ENCODE measurements at places on chromosomes 11 and 22. TPM values are rescaled to one million over a fixed set of nuclear protein-coding genes. Genes with fewer than 3 reads are reported as not detected.

LIF gene
- 0.30 TPM for total RNA-seq

DNA sequence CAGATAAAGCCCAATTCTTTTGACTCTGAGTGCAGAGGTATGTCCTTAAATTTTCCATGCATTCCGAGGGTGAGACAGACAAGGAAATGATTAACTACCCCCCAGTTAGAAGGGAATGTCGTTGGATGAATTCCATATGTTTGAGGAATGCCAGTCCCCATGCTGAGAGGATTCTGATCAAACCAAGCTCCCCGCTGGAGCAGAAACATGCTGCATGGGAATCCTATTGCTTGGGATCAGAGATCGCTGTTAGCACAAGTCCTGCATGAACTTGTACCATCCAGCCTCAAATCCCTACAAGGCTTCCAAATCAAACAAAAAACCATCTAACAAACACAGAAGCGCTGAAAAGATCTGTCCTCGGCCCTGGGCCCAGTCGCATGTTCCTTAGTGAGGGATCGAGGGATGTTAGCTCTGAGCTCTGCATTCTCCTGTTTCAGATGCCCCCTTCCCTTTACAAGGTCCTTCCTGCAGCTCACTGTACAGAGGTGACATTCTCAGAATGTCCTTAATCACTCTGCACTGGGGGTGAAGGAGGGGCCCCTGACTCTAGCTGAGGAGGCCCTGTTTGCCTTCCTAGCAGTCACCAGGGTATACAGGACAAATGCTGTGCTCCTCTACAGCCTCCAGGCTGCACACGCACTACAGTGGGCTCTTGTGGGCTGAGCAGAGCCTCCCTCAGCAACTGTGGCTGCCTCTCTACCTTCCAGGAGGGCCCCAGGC, 353.4 kb downstream of the TENM4 start:
- no peaks in the 10 kb centered on the region for H3K4me1 ChIP-seq
- no peaks in the 10 kb centered on the region for H3K36me3 ChIP-seq
- no peak overlapping the region for H3K27ac ChIP-seq
- no peak for DNase-seq

- H3K4me3 ChIP-seq = no peak overlapping the region
- no peak for DNase-seq
- H3K27ac ChIP-seq = no peak overlapping the region
- no peaks in the 10 kb centered on the region for H3K36me3 ChIP-seq
- H3K27me3 ChIP-seq = no peaks in the 10 kb centered on the region
- no peaks in the 10 kb centered on the region for H3K4me1 ChIP-seq
Measured at GRCh38 chr11:3873712-3874349, 18.4 kb downstream of the STIM1 start.

SLC35F2 gene
- total RNA-seq = 15.5 TPM

DNA sequence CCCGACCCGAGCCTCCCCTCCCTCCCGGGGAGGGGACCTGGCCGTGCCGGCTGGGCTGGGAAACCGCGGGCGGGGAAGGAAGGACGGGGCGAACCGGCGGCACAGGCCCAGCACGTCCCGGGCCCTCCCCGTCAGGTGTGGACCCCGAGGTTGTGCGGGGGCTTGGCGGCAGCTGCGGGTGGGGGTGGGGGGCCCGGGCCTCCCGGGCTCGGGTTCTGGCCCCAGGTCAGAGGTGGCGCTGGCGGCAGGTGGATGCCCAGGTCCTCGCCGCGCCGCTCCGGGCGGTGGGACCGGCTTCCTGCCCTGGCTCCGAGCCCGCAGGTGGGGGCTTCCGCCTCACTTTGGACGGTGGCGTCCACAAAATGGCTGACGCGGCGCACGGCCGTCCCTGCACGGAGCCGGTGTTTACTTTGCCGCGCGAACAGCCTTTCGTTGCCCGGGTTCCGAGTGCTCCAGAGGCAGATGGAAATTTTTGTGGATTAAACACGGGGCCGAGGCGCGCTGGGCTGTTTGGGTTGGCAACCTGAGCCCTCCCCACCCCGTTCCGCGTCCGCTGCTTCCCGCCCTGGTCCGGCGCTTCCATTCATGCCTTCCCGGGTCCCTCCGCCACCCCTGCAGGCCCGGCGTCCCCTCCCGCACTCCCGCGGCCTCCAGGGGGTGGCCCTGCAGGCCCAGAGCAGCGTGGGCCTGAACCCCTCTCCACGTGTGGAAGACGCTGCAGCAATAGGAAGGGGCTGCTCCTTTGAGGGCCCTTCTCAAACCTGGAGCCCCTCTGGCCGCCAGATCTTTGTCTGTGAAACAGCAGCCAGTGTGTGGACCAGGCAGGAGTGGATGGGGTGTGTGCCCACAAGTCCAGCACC, 92.0 kb upstream of the KCNQ1OT1 start:
- peak overlapping the region; percentile 64 for H3K27ac ChIP-seq
- no peaks in the 10 kb centered on the region for H3K36me3 ChIP-seq
- H3K4me1 ChIP-seq = peaks cover 7% of the 10 kb centered on the region
- peak overlapping the region; percentile 24 for H3K4me3 ChIP-seq
- DNase-seq = no peak
- H3K27me3 ChIP-seq = no peaks in the 10 kb centered on the region

GRCh38 chr11:43785318-43785717, 95.3 kb upstream of the ALKBH3 start:
- DNase-seq = no peak
- no peaks in the 10 kb centered on the region for H3K36me3 ChIP-seq
- no peaks in the 10 kb centered on the region for H3K4me1 ChIP-seq
- no peak overlapping the region for H3K27ac ChIP-seq

- peak within 1 kb of the TSS; percentile 77 for H3K4me3 ChIP-seq
- DNase-seq = peak; percentile 83
- no peaks in the 10 kb centered on the region for H3K4me1 ChIP-seq
- no peaks in the 10 kb centered on the region for H3K36me3 ChIP-seq
Measured at GRCh38 chr11:68038718-68039525, at the start of gene TCIRG1. Gene TCIRG1, plus strand, starts transcription at chr11:68039025. Its CDS starts 2,247 bp downstream, at chr11:68041272.

- no peak within 1 kb of the TSS for H3K27ac ChIP-seq
- no peak for DNase-seq
- H3K4me3 ChIP-seq = peak within 1 kb of the TSS; percentile 43
- H3K4me1 ChIP-seq = no peaks in the 10 kb centered on the region
- H3K27me3 ChIP-seq = peaks cover 18% of the 10 kb centered on the region
Measured at GRCh38 chr11:93330446-93330984, at the start of gene DEUP1. Gene DEUP1, plus strand, starts transcription at chr11:93330742. Its CDS starts 1,518 bp downstream, at chr11:93332260.

- H3K27ac ChIP-seq = no peak overlapping the region
- DNase-seq = no peak
- H3K36me3 ChIP-seq = no peaks in the 10 kb centered on the region
Measured at GRCh38 chr11:120929664-120930154, 94.2 kb upstream of the TBCEL start.

PATE2 gene
- not detected for total RNA-seq

ELMOD1 gene
- 0.30 TPM for total RNA-seq

GRCh38 chr11:43989162-43989981, 46.9 kb downstream of the C11orf96 start:
- peak overlapping the region; percentile 83 for H3K27ac ChIP-seq
- H3K4me1 ChIP-seq = peaks cover 59% of the 10 kb centered on the region
- H3K27me3 ChIP-seq = no peaks in the 10 kb centered on the region
- peak; percentile 48 for DNase-seq
- H3K4me3 ChIP-seq = no peak overlapping the region

DNA sequence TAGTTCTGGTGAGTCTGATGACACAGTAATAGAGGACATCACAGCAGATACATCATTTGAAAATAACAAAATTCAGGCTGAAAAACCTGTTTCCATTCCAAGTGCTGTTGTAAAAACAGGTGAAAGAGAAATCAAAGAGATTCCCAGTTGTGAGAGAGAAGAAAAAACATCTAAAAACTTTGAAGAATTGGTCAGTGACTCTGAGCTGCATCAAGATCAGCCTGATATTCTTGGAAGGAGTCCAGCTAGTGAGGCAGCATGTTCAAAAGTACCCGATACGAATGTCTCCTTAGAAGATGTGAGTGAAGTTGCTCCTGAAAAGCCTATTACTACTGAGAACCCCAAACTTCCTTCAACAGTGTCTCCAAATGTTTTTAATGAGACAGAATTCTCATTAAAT, 38.7 kb downstream of the RTN3 start:
- no peaks in the 10 kb centered on the region for H3K4me1 ChIP-seq
- H3K27ac ChIP-seq = no peak overlapping the region
- no peaks in the 10 kb centered on the region for H3K36me3 ChIP-seq
- H3K27me3 ChIP-seq = no peaks in the 10 kb centered on the region
- no peak for DNase-seq

ARAP1 gene
- total RNA-seq = 151 TPM

- no peak overlapping the region for H3K4me3 ChIP-seq
- H3K36me3 ChIP-seq = no peaks in the 10 kb centered on the region
- DNase-seq = no peak
- H3K27ac ChIP-seq = no peak overlapping the region
- no peaks in the 10 kb centered on the region for H3K27me3 ChIP-seq
Measured at GRCh38 chr11:30861531-30861930, 275.4 kb upstream of the MPPED2 start.

DNA sequence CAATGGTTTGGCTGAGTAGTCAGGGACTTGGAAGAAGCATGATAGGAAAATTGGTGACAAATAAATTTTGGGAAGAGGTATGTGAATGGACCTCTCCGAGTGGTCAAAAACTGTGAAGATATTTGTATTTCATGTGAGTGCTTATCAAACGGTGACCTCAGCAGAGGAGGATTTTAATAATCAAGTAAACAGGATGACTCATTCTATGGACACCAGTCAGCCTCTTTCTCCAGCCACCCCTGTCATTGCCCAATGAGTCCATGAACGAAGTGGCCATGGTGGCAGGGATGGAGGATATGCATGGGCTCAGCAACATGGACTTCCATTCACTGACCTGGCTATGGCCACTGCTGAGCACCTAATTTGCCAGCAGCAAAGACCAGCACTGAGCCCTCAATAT, 21.2 kb downstream of the MS4A4E start:
- no peak overlapping the region for H3K4me3 ChIP-seq
- no peak for DNase-seq
- no peaks in the 10 kb centered on the region for H3K36me3 ChIP-seq
- H3K27me3 ChIP-seq = no peaks in the 10 kb centered on the region
- no peak overlapping the region for H3K27ac ChIP-seq

- H3K4me3 ChIP-seq = no peak overlapping the region
- DNase-seq = peak; percentile 52
- no peaks in the 10 kb centered on the region for H3K36me3 ChIP-seq
- no peaks in the 10 kb centered on the region for H3K27me3 ChIP-seq
- H3K4me1 ChIP-seq = no peaks in the 10 kb centered on the region
Measured at GRCh38 chr11:78646564-78647185, 72.0 kb upstream of the NARS2 start.

MS4A6A gene
- 103 TPM for total RNA-seq

- no peaks in the 10 kb centered on the region for H3K27me3 ChIP-seq
- H3K36me3 ChIP-seq = no peaks in the 10 kb centered on the region
- H3K27ac ChIP-seq = no peak overlapping the region
- DNase-seq = no peak
- H3K4me3 ChIP-seq = no peak overlapping the region
Measured at GRCh38 chr11:11391796-11392463, 38.9 kb upstream of the CSNK2A3 start.

SCUBE2 gene
- 5.2 TPM for total RNA-seq

GRCh38 chr22:41481925-41482318, 13.0 kb downstream of the ACO2 start:
- H3K4me3 ChIP-seq = no peak overlapping the region
- peaks cover 72% of the 10 kb centered on the region for H3K4me1 ChIP-seq
- H3K27ac ChIP-seq = peak overlapping the region; percentile 95
- no peak for DNase-seq

RIMBP3B gene
- total RNA-seq = not detected

- no peak overlapping the region for H3K27ac ChIP-seq
- H3K4me3 ChIP-seq = no peak overlapping the region
- H3K36me3 ChIP-seq = no peaks in the 10 kb centered on the region
- H3K27me3 ChIP-seq = no peaks in the 10 kb centered on the region
Measured at GRCh38 chr11:1839204-1839923, 583 bp downstream of the TNNI2 start.

AQP11 gene
- total RNA-seq = 3.3 TPM

DNA sequence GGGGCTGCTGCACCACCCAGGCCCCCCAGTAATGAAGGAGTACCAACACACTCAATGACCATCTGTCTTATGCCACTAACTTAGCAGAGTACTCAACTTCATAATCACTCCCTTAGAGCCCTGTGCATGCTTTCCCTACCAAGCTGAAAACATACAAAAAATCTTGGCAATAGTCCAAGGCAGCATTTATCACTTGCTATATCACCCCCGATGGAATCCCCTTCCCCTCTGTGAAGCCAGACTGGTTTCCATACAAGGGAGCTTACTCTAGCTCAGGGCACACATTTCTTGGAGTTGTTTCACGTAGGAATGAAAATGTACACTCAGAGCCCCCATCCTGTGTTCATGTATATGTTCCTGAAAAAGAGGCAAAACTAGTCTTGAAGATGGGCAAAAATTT, 301.3 kb upstream of the TENM4 start:
- H3K4me3 ChIP-seq = no peak overlapping the region
- no peaks in the 10 kb centered on the region for H3K27me3 ChIP-seq
- H3K27ac ChIP-seq = no peak overlapping the region
- no peak for DNase-seq
- H3K36me3 ChIP-seq = no peaks in the 10 kb centered on the region

Measured in tibial nerve (tissue), 4 donors.